CD8-positive, alpha-beta T cell (primary cell): ENCODE measurements at places on chromosomes 1 and 21.
A peak's percentile ranks its signal among the peaks of the same experiment; 100 is the strongest.

DNA sequence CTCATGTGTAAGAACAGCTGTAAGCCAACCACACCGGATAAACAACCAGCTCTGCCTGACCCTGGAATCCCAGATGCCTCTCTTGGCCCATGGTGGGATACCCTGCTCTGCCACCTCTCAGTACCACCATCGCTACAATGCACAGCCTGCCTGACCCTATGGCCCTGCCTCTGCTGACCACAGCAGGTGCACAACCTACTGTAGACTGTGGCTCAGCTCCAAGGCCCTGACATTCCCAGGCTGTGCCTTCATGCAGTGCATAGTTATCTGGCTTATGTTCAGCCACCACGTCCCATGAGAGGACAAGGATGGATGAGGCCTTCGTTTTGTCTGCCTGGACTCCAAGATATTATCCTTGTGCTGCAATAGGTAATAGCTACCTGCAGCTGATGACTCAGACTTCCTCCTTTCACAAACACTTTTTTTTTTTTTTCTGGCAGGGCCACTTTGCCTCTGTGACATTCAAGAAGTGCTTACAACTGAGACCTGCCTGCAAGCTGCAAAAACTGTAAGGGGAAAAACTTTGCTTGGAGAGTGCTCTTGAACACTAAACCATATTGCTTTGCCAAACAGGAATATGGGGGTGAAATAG, 177.7 kb downstream of the URB2 start:
- DNase-seq = no peak

DNA sequence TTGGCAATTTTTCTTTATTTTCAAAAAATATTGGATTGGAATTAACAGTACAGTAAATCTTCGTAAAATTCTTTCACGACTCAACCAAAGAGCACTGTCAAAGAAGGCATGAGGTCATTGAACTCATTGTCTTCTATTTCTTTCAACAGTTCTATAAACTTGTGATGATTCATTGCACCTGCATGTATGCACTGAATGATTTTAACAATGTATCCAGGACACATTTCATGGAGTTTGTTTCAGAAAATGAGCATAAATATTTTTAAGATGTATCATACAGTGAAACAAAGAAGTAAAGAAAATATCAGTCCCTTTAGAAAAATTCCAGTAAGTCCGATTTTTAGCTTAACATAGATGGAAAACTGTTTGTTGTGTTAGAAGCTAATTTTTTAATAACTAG, 33.6 kb upstream of the CD34 start:
- no peak for DNase-seq

- DNase-seq = no peak
Measured at GRCh38 chr1:23251812-23252211, 34.5 kb upstream of the HTR1D start.

DNA sequence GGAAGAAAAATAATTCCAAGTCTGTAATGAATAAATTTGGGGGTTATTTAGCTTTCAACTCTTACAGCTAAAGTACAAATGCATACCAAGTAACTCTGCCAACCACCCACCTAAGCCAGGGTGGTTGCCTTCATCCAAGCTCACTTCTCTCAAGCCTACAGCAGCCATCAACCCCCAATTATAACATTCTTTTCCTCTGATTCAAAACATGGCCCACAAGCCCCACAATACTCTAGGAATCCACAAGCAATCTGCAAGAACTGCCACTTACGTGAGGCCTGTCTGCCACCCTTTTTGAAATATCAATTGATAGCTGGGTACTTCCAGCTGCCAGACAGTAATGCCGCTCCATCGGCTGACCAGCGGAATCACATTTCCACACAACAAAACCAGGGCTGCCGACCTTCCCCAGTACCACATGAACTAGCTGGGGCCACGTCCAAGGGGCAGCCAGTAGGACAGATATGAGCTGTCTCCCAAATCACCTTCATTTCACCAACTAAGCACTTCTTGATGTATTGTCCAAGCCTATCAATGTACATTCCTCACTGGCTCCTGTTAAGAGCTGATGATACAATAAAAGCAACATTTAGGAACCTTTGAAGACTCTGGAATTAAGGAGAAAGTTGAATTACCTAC, 3.2 kb downstream of the LBR start:
- DNase-seq = no peak

GRCh38 chr1:109499661-109500536, 6.0 kb downstream of the CYB561D1 start:
- DNase-seq = peak; percentile 74

GRCh38 chr1:186301448-186301847, 73.6 kb downstream of the TPR start:
- DNase-seq = no peak

DNA sequence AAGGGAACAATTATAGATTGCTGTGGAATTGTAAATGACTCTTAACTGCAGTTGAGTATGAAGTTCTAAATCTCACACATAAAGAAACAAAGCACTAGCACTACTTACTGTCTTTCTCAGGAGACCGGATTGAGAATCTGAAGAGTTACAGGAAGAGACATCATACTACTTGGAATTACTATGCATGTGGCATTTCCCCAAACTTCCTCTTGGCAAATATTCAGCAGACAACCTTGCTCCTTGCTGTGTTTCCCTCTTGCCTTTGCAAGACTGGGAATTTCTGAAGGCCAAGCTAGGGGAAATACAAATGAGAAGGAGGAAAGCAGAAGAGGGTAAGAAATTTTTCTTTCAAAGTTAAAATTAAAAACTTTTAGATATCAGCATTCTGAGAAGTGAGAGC, 173.6 kb upstream of the KCTD3 start:
- no peak for DNase-seq

DNA sequence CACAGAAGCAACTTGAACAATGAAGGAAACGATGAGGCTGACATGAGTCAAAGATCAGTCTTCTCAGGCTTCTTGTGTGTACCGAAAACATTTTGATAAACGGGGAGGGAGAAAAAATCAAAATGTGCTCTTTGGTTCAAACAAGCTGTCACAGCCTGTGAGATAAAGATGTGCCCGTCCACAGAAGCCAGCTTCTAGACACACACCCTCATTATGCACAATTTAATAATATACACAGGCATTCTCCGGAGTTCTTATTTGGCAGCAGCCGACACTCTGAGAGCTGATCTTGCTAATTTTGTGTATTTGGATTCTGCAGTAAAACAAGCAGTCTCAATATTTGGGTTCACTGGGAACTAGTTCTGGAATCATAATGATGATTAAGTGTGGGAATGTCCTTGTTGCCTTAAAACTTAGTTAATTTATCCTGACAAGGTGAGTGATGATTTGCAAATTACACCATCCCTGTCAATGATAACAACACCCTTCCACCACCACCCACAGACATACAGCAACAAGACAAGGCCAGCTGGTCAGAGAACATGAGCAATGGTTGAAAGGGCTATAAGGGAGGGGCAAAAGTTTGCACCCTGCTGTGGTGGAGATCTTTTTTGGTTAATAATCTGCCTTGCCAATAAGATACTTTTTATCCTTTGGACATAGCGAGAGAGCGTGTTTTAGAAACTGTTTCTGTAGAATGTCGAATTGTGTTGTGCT, 269.9 kb upstream of the KIAA0040 start:
- DNase-seq = no peak

- no peak for DNase-seq
Measured at GRCh38 chr1:13590486-13590885, 6.9 kb downstream of the PDPN start.

- no peak for DNase-seq
Measured at GRCh38 chr1:171257607-171258076, 9.3 kb downstream of the FMO1 start.

DNA sequence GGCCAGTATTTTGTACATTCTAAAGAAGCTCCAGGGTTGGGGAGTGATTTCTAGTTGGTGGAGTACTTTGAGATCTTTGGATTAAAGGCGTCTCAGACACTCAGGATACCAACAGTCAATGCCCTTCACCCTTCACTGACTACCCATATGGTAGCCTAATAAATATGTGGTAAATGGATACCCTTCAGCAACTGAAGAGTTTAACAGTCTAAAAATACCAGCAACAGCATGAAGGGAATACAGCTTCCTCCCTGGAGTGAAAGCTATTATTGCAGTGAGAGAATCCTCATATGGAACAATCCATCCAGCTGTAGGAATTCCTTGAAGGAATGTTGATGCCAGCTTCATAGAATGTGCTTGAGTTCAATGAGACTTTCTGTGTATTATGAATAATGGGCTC, 26.8 kb downstream of the DNAJC11 start:
- no peak for DNase-seq

DNA sequence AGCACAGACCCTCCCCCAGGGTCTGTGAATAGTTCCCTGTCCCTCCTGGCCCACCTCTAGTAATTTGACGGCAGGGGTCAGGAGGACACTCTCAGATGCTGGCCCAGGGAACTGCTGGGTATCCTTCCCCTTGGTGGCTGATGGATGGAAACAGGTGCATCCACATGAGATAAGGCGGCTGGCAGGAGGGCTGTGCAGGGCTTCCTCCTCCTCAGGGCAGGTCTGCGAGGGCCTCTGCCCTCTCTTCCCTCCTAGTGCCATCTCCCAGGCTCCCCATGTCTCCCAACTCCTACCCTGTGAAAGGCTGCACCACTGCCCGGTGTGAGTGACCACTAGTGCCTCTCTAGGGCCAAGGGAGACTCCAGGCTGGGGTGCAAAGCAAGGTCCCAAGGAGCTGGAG, 123.9 kb downstream of the GLIS1 start:
- no peak for DNase-seq

DNA sequence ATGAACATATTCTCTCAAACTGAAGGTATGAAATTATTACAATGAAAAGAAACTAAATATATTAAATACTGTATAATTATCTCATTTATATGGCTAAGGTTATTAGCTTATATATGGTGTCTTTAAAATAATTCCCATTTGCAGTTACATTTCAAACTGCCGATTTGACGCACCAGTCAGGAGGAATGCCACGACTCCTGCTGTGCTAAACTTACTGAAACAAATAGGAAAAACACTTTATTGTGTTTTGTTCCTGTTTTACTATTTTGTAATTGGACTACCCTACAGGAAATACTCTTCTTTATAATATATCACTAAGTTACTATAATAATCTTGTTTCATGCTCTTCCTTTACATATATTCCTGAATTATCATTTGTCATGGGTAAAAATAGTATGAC, 117.8 kb downstream of the DPYD start:
- DNase-seq = no peak

DNA sequence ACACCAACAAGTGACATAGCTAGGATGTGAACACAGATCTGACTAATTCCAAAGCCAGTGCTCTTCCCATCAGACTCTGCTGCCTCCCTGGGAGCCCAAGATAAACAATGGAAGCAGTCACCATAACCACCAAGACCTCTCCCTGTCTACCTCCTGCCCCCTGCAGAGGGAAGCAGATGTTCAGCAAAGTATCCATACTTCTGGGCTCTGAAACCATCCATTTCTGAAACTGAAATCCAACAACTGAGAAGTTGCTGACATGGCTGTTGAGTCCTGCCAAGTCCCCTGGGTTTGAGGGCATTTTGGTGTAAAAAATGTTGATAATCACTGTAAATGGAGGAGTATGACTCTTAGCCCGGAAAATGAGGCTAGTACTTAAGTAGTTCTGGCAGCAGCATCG, 102.1 kb downstream of the TYW3 start:
- DNase-seq = no peak

GRCh38 chr21:42746240-42746592, 92.8 kb downstream of the PDE9A start:
- DNase-seq = no peak

- no peak for DNase-seq
Measured at GRCh38 chr1:216749232-216749631, 26.0 kb upstream of the ESRRG start.

- DNase-seq = no peak
Measured at GRCh38 chr1:21361506-21361905, 71.2 kb upstream of the ECE1 start.

GRCh38 chr1:113031171-113031933, 41.6 kb upstream of the LRIG2 start:
- DNase-seq = no peak

GRCh38 chr1:44453798-44454349, 48.8 kb downstream of the RNF220 start:
- no peak for DNase-seq

DNA sequence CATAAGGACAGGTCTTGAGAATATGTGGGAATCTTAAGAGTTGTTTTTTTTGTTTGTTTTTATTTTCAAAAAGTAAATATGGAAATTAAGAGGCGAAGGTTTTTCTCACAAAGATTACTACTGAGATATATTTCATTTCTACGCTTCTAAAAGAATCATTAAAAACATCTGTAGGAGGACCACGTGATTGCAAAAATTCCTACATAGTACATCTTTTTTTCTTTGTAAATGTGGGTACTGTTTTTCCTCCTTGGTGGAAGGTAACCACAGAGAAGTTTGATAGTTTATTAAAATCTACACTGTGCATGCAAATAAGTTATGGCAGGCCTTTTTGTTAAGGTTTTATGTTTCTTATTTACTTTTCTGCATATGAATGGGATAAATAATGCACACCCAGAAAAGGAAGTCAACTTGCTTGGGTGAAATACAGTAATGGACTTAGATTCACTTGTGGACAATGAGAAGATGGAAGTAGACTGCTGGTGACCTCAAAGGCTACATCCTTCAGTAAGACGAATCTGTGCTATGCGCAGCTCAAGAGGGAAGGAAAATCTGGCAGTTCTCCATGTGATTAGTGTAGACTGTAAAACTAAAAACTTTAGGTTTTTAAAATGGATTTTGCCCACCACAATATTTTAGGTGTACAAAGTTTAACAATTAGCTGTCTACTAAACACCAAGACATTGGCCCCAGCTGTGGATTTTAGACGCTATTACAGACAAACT, 2.0 kb downstream of the AK5 start:
- DNase-seq = no peak

GRCh38 chr1:21878840-21879478, 58.2 kb downstream of the HSPG2 start:
- DNase-seq = no peak

- no peak for DNase-seq
Measured at GRCh38 chr1:241332987-241333386, 24.0 kb downstream of the RGS7 start.

DNA sequence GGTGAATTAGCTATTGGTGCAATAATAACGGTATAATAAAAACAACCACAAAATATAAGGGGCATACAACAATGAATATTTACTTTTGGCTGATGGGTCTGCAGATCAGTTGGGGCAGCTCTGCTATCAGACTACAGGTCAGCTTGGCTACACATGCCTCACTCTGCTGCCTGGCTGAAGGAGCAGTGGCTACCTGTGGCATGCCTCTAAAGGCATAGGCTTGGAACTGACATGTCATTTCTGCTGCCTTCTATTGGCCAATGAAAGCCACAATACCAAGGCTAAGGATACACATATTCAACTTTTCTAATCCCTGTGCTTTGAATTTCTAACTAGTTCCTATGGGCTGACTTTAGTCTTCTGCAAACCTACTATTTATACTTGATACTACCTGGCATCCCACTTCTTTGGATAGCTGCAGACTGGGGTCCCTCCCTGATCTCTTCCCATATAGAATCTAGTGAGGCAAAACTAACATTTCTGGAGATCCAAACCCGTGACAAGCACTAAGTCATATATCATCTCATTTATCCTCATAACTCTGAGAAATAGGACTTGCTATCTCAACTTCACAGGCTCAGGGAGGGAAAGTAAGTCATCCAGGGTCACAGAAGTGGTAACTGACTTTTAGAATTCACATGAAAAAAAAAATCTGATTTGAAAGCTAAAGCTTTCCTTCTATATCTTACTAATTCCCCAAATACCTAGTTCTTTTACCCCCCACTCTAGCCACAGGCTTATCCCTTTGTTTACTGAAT, 19.2 kb upstream of the SYDE2 start:
- DNase-seq = no peak
